ENCODE measurements at places on chromosomes 2 and 18.

DNA sequence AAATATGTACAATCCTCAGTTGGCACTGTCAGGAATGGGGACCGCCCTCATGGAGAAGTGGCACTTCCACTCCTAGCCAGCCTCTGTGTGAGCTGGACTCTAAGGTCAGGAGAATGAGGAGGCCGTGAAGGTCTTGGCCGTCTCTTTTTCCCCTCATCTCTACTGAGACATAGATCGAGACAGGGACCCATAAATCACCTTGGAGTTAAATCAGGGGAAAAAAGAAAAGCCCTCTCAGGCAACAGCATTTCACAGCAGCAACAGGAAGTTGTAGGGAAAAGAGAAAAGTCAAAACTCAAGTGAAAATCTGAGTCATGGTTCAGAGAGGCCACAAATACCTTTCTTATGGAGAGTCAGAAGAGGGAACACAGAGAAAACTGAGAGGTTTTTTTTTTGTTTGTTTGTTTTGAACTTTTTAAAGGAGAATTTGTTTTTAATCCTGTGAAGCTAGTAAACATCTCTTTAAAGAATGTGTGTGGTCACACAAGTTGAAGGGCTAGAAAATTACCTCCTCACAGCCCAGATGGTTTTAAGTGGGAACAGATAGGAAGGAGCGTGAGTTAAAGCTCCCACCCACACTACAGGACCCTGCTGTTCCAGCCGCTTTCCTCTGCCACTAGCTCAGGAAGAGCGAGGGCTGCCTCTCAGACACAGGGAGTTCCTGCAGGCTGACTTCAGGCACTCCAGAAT lies 30.6 kb upstream of the CYP1B1 start:
- no peak for DNase-seq

- DNase-seq: no peak
Measured at GRCh38 chr2:24613154-24613814, 122.2 kb downstream of the NCOA1 start.

- DNase-seq: peak; percentile 17
Measured at GRCh38 chr18:57437766-57438671, 2.8 kb downstream of the ONECUT2 start.

DNA sequence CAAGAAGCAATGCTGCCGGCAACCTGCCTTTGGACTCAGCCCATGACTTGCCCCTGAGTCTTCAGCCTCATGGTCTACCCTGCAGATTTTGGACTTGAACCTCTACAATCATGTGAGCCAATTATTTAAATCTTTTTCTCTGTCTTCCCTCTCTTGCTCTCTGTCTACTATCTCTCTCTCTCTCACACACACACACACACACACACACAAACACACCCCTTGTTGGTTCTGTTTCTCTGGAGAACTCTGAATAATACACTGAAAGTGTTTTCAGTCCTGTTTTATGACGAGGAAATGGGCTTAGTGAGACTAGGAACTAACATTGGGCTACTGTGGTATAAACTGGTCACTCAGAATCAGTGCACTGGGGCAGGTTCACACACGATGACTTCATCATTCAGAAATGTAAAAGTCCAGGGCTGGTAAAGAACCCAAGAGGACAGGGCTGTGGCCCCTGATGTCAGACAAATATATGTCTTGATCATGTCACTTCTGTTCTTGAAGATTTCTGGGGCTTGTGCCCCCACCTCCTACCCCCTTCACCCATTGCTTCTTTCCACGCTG lies 266.1 kb upstream of the SIX2 start:
- DNase-seq: no peak

DNA sequence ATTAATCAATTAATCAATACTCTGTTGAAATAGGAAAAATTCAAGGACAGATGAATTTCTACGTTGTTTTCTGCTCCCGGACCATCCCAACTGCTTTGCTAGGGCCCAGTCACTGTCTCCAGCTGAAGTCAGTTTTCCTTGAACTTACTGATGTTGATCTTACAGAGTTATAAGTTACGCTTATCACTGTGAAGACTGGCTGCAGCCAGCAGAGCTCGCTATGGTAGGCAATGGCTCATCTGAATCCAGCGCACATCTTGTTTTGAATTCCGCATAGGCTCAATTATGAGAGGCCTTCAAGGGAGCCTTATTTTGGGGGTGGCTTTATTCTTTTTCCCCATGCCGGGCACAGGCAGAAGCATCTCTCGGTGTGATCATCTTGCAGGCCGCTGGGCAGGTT lies 2.7 kb downstream of the MC2R start:
- DNase-seq: no peak

Data from activated B cell treated with CpG ODN at 0.5 μM for 24 hours (primary cell).